ENCODE measurements at places on chromosomes 3 and 15. TPM values are rescaled to one million over a fixed set of nuclear protein-coding genes. Genes with fewer than 3 reads are reported as not detected.

Gene UBP1
- total RNA-seq: 70.8 TPM

Gene EPHB3
- total RNA-seq: 0.04 TPM

Gene MEX3B
- 0.60 TPM for total RNA-seq

Gene TAMM41
- total RNA-seq: 26.1 TPM

Data from CD8-positive, alpha-beta memory T cell (primary cell).